Stimulated activated CD4-positive, alpha-beta T cell treated with anti-CD3 and anti-CD28 coated beads, Interleukin-12 subunit alpha, Interleukin-12 subunit beta, amount 100 ng/mL, for 4 hours (primary cell): ENCODE measurements at places on chromosomes 2 and 18.

- no peak for DNase-seq
Observed at GRCh38 chr2:233977296-233977837, 60.2 kb downstream of the TRPM8 start.

DNA sequence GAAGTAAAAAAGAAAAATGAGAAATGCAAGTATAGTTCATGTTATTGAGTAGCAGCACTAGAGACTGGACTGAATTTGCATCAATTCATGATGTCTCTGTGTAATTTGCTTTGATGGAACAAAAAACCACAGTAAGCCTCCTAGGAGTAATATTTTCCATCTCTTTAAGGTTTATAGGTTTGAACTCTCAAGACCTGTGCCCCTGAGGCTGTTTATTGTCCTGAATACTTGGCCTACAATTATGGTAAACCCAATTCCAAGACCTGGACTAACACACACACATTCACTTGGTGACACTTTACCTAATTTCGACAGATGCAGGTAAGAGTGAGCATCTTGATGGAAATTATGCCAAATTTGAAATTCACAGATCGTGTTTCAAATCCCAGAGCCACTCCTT is 71.8 kb upstream of the ZNF521 start:
- no peak for DNase-seq

DNA sequence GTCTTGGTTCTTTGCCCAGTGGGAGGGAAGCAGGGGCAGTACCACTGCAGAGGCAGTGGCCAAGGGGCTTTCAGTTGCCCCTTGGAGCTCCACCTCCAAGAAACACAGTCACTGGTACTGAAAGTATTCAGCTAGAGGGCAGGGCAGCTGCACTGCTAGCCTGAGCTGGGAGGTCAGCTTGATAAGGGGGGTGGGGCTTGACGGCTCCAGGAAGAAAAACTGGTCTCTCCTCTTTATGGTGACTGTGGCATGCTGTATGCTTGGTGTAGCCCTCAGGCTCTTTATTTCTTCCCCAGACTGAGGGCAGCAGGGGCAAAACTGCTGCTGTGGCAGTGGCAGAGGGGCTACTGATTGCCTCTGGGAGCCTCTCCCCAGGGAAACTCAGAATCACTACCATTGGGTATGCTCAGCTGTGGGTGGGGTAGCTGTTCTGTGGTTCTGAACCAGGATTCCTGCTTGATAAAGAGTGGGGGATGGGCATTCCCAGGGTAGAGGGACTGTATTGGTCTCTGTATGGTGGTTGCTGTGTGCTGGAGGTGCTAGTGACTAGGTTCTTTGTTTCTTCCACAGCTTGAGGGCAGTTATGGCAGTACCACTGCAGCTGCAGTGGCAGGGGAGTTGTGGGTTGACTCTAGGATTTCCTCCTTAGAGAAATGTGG is 134.6 kb upstream of the SCN7A start:
- no peak for DNase-seq

- no peak for DNase-seq
Observed at GRCh38 chr2:60533101-60534051, 20.1 kb downstream of the BCL11A start.

DNA sequence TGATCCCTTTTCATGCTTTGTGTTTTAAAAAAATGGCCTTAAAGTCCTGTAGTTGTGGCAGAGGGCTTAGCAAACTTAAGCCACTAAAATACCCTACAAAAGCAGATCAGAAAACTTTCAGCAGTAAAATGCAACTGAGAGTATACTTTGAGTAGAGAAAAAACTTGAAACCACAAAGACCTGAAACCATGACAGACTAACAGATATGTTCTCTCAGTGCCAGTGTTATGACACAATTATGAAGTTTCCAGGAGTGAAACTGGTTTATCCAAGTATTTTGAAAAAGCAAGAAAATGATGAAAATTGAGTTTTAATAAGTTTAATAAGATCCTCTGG is 74.5 kb downstream of the SPRED2 start:
- no peak for DNase-seq

GRCh38 chr2:43331422-43331821 is 105.0 kb upstream of the ZFP36L2 start:
- no peak for DNase-seq

GRCh38 chr2:119598596-119599263 is 54.5 kb downstream of the CFAP221 start:
- DNase-seq, result no peak

DNA sequence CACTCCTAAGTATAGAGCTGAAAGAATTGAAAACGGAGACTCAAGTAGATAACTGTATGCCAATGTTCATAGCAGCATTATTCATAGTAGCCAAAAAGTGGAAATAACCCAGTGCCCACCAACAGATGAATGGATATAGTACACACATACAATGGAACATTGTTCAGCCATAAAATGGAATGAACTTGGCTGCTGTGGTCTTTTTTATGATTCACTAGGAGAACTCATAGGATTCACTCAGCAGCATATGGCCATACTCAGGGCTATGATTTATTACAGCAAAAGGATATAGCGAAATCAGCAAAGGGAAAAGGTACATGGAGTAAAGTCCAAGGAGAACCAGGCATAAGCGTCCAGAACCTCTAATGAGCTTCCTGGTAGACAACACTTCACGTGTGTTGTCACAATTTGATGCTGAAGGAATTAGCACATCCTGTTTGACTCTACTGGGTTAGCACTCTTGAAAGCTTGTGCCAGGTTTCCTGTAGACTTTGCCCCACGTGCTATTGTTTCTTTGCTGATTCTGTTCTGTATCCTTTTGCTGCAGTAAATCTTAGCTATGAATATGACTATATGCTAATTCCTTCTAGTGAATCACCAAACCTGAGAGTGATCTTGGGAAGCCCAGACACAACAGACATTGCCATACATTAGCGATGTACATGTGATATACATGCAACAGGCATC is 15.7 kb downstream of the SPC25 start:
- no peak for DNase-seq

GRCh38 chr2:205176546-205176945 is 505.8 kb upstream of the NRP2 start:
- DNase-seq, result no peak

DNA sequence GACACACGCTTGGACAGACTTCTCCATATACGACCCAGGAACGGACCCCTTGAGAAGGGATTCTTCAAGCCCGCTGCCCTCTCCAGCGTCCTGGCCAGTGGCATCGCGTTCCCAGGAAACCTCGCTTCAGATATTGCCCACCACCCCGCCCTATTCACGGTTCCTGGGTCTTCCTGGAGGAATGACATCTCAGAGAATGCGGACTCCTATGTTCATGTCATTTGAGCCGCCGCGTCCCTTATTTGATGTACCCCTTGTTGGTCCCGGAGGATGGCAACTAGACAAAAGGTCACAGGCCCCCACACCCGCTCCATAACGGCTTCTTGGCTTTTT is 588 bp upstream of the CCDC93 start:
- DNase-seq, result no peak

GRCh38 chr2:176931588-176932563 is 280.7 kb upstream of the HNRNPA3 start:
- no peak for DNase-seq

DNA sequence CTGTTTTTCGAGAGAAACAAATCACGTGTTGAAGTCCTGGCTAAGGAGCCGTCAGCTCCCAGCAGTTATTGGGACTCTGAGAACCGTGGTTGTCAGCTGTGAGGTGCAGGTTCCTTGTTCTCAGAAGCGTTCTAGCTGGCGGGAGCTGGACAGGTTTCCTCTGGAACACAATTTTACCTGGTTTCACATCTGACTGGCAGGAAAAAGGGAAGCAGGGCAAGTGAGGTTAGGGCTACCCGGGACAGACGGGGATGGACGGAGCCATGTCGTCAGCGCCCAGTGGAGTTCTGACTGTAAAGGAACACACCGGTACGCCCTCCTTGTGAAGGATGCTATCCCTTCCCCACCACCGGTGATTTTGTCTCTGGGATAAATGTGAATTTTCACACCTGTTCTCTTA is 26.1 kb downstream of the ITGB1BP1 start:
- DNase-seq, result no peak

DNA sequence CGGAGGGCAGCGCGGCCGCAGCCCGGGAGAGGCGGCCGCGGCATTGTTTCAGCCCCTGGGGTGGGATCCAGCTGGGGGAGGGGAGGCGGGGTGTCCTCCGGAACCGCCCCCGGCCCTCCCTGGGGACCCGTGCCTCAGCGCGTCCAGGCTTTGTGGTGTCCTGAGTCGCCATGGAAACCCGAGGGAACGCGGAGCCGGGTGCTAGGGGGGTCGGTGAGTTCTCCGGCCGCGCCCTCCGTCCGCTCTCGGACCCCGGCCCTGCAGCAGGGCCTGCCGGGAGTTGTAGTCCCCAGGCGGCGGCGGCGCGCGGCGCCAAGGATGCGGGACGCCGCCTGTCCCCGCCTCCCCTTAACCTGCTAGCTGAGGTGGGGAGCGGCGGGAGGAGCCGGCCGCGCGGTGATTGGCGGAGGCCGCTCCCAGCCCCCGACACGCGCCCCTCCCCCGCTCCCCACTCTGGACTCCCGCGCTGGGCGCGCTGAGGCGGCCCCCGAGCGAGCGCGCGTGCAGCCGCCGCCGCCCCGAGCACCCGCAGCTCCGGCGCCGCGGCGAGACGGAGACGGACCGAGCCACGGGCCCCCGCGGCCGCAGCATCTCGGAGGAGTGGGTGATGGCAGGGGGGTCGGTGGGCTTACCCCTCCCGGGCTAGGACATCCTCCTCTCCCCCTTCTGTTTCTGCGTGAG is at the start of gene DPYSL5:
Gene DPYSL5 (plus strand): TSS at position 478 of the 681 bp plus-strand sequence. CDS start 50,368 bp downstream, outside the sequence.
- peak; percentile 24 for DNase-seq

DNA sequence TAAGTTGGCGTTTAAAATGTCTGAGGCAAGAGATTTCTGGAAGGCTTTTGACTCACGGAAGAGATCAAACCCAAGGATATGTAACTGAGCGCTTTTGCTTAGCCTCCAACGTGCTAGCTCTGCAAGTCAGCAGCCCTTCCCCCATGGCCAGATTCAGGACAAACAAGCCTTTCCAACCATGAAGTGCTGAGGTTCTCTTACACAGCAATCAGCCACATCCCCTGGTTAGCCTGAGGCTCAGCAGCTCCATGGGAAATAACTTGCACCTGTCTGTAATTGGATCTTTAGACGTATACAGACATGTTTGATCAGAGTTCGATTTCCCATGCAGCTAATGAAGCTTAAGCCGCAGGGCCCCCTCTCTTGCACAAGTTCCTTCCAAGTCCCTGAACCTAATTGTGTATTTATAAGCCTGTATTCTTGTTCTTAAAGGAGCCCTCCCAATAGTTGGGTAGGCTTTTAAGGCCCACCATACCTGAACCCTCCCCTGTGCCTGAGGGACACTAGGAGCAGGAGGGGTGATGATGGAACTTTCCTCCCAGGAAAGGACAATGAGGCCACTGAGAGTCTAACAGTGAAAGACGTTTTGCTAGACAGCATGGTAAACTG is 2.1 kb upstream of the TMEM131 start:
- DNase-seq, result no peak
